SJSA1 (cell line): ENCODE measurements at places on chromosomes 3 and 15. TPM values are rescaled to one million over a fixed set of nuclear protein-coding genes. Genes with fewer than 3 reads are reported as not detected.

The LSAMP gene
- not detected in 2 replicates for total RNA-seq

- no peak for DNase-seq
- peaks cover 93% of the 10 kb centered on the region for H3K36me3 ChIP-seq
- no peaks in the 10 kb centered on the region for H3K27me3 ChIP-seq
- no peak overlapping the region for H3K4me3 ChIP-seq
- no peaks in the 10 kb centered on the region; the same call in 1 of the 2 replicates for H3K4me1 ChIP-seq
Measured at GRCh38 chr3:152419748-152420147, 151.0 kb downstream of the MBNL1 start.

DNA sequence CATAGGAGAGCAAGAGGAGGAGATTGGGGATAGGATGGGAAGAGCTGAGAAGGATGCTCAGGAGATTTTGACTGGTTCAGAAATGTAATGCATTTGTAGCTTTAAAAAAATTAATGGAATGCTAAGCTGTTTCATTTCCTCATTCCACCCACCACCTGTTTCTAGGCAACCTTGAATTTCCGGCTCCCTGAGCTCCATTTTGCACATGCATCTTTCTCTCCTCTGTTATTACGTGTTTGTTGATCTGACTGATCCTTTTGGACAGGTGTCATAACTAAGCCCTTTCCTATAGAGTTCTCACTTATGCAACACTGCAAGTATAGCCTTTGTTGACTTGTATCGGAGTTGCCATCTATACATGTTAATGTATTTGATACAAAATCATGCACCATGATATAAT lies 4.3 kb downstream of the TMPRSS7 start:
- no peak for DNase-seq
- H3K27me3 ChIP-seq = no peaks in the 10 kb centered on the region
- no peaks in the 10 kb centered on the region for H3K36me3 ChIP-seq
- peaks cover 1% of the 10 kb centered on the region; the same call in 1 of the 2 replicates for H3K4me1 ChIP-seq
- H3K4me3 ChIP-seq = no peak overlapping the region

GRCh38 chr3:125647318-125648014 lies 52.2 kb upstream of the OSBPL11 start:
- H3K27ac ChIP-seq = no peak overlapping the region
- H3K36me3 ChIP-seq = no peaks in the 10 kb centered on the region

DNA sequence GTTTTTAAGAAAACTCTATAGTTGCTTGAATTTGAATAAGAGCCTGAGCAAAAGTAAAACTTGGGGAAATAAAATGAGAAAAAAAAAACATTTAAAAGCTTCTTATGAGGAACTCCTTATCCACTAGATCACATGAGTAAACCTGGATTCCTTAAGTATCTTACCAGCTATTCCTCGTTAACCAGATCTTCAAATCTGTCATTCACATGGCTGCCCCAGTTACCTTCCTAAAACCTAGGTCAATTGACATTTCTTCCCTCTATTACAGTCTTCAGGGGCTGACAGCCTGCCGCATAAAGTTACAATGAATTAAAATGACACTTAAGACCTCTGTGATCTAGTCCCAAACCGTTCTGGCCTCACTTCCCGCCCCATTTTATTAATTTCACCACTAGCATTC lies 583.6 kb downstream of the NR2F2 start:
- H3K4me1 ChIP-seq = no peaks in the 10 kb centered on the region
- no peaks in the 10 kb centered on the region for H3K27me3 ChIP-seq
- H3K4me3 ChIP-seq = no peak overlapping the region
- H3K27ac ChIP-seq = no peak overlapping the region
- DNase-seq = no peak

- no peak for DNase-seq
- H3K27me3 ChIP-seq = no peaks in the 10 kb centered on the region
- H3K36me3 ChIP-seq = no peaks in the 10 kb centered on the region
- no peak overlapping the region for H3K4me3 ChIP-seq
- H3K27ac ChIP-seq = no peak overlapping the region
Measured at GRCh38 chr3:65619451-65619881, 419.3 kb downstream of the MAGI1 start.

DNA sequence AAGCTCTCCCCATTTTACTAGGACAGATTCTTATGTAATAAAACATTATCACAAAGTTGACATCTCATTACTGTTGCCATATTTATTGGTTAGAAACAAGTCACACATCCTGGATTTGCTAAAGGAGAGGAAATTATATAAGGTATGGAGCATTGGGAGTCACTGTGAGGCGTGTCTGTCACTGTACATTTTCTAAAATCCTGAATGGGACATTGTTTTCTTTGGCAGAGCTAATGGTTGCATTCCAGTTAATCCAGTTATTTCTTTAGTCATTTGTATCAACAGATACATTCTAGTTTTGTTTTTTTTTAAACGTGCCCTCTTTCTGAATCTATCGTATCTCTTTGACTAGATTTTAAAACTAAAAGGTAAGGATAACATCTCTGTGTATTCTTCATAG lies 70.2 kb upstream of the MITF start:
- no peaks in the 10 kb centered on the region for H3K27me3 ChIP-seq
- DNase-seq = no peak
- no peaks in the 10 kb centered on the region for H3K36me3 ChIP-seq
- H3K27ac ChIP-seq = no peak overlapping the region

DNA sequence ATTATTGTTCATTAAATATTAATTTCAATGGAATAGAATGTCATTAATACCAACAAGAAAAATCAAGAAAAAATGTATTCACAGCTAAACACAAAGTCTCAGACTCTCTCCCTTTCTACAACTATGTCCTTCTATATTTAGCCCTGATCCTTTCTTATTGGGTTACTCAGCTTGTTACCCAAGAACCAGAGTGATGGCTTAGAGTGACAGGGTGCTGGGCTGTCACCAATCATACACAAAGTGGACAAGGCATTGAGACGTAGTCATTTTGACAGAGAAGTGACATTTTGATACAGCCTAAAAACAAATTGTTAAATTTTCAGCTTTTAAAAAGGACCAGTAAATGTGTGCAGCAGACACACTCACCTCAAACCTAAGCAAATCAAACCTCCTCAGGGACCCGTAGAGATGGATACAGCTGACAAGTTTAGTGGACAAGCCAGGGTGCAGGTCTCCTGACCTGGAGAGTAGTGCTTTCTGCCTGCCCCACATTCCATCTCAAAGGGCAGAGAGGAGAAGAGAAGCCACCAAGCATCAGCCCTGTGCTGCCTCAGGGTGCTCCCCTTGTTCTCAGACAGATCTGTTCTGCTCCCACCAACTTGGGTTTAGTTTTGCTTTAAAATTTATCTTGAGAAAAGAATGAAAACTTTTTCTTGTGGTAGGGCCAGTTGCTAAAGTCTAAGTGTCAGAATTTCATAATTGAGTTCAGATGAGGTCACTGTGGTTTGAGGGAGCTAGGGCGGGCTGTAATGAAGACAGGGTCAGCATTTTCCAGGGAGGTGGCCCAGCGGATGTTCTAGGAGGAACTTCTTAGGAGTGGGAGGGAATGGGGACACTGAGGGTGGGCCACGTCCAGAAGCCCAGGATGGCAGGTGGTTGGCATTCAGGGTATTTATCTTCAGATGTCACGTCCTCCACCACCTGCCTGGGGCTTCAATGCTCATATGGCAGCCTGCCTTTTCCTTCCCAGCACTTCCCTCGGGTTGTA lies 136.5 kb upstream of the TBL1XR1 start:
- no peak overlapping the region for H3K27ac ChIP-seq
- H3K36me3 ChIP-seq = no peaks in the 10 kb centered on the region
- H3K4me3 ChIP-seq = no peak overlapping the region
- no peaks in the 10 kb centered on the region for H3K27me3 ChIP-seq
- H3K4me1 ChIP-seq = peaks cover 12% of the 10 kb centered on the region

DNA sequence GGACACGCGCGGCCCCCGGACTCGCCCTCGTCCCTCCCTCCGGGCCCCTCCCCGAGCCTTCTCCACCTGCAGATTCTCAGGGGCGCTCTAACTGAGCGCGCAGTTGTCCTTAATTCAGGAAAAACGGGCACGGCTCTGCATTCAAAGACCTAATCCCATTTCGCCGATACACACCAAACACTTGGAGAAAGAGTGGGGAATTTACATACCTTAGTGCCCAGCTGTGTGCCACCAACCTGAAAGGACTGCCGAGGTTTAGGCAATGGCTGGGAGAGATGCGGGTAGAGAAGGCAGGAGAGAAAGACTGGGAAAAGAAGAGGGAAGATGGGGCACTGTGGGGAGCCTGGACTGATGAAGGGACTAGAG lies 21.8 kb downstream of the IGDCC3 start:
- no peaks in the 10 kb centered on the region for H3K4me1 ChIP-seq
- H3K27ac ChIP-seq = no peak overlapping the region
- DNase-seq = no peak

- peaks cover 20% of the 10 kb centered on the region for H3K4me1 ChIP-seq
- H3K4me3 ChIP-seq = no peak overlapping the region
- H3K27me3 ChIP-seq = no peaks in the 10 kb centered on the region
- H3K27ac ChIP-seq = no peak overlapping the region
Measured at GRCh38 chr3:64491843-64492242, 196.0 kb downstream of the ADAMTS9 start.

The LRIG1 gene
- total RNA-seq = 12.7 and 16.0 TPM in 2 replicates

The ALDH1A2 gene
- total RNA-seq = not detected in 2 replicates

GRCh38 chr3:97713634-97714033 lies 50.9 kb upstream of the ARL6 start:
- no peaks in the 10 kb centered on the region for H3K4me1 ChIP-seq
- H3K27ac ChIP-seq = no peak overlapping the region
- H3K27me3 ChIP-seq = no peaks in the 10 kb centered on the region
- no peak for DNase-seq

- DNase-seq = no peak
- peaks cover 70% of the 10 kb centered on the region for H3K4me1 ChIP-seq
- no peak overlapping the region for H3K27ac ChIP-seq
- H3K4me3 ChIP-seq = no peak overlapping the region
- no peaks in the 10 kb centered on the region for H3K27me3 ChIP-seq
Measured at GRCh38 chr15:67114846-67115585, 49.6 kb downstream of the SMAD3 start.

The COX5A gene
- total RNA-seq = 66.8 and 78.8 TPM in 2 replicates

- no peaks in the 10 kb centered on the region for H3K27me3 ChIP-seq
- no peaks in the 10 kb centered on the region for H3K36me3 ChIP-seq
- H3K4me3 ChIP-seq = no peak overlapping the region
Measured at GRCh38 chr3:187571701-187572100, 98.5 kb downstream of the SST start.

GRCh38 chr3:186044427-186044826 lies 64.5 kb downstream of the ETV5 start:
- no peak overlapping the region for H3K4me3 ChIP-seq
- H3K27me3 ChIP-seq = 0 out of 2 replicates have a peak, but pooled peaks cover 4% of the 10 kb centered on the region
- peaks cover 13% of the 10 kb centered on the region for H3K4me1 ChIP-seq
- no peak for DNase-seq
- H3K27ac ChIP-seq = no peak overlapping the region

The FOXP1 gene
- 22.1 and 26.9 TPM in 2 replicates for total RNA-seq

DNA sequence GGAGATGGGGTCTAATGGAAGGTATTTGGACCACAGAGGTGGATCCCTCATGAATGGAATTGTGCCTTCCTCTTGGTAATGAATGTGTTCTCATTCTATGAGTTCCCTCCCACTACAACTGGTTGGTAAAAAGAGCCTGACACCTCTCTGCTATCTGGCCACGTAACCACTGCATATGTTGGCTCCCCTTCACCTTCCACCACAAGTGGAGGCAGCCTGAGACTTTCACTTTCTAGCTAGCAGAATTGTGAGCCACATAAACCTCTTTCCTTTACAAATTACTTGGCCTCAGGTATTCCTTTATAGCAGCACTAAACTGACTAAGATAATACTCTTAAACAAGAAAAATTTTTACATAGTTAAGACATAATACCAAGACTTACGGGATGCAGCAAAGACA lies 155.3 kb downstream of the NR1I2 start:
- H3K4me1 ChIP-seq = no peaks in the 10 kb centered on the region
- H3K27me3 ChIP-seq = no peaks in the 10 kb centered on the region
- DNase-seq = no peak

The PLSCR5 gene
- total RNA-seq = not detected in 2 replicates

The KLF15 gene
- total RNA-seq = 0.03 and 0.50 TPM in 2 replicates

DNA sequence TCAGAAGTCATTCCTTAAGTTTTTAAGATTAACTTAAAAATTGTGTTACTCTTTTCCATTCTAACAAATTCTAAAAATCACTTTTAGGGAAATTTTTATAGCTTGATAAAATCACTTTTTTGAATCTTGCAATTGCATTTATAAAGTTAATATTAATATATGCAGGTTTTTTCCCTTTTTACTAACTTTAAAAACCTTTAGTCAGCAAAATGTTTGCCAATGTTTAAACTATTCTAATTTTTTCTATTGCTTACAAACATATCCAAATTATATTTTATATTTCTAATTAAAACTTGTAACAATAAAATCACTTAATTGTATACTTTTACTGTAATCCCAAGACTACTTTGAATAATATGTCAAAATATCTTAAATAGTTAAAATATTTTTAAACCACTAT lies 839.4 kb downstream of the TBL1XR1 start:
- no peaks in the 10 kb centered on the region for H3K27me3 ChIP-seq
- no peaks in the 10 kb centered on the region for H3K4me1 ChIP-seq
- no peak for DNase-seq
- H3K36me3 ChIP-seq = no peaks in the 10 kb centered on the region
- no peak overlapping the region for H3K4me3 ChIP-seq

DNA sequence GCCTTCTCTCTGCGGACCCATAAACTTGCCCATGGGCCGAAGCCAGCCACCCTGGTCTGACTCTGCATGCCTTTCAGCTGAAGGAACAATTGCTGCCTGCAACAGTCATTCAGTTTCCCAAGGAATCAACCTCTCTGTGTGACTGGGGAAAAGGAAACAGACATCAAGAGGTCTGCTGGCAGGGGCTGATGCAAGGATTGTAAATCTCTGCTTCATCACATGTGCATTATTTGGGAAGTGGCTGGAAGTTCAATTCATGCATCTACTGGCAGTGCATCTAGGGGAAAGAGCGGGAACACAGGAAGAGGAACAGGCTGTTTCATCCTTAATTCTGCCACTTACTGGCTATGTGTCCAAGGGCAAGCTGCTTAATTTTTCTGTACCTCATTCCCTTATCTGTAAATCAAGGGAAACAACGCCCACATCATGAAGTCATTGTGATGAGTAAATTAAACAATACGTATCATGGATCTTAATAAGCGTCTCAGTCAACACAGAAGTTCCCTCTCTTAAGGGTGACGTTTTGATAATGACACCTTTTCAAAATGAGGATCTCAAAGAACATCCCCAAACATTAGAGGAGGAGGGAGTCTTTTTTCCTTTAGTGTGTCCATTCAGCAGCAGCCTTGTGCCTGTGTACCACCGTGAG lies 17.4 kb upstream of the ADPGK start:
- H3K27me3 ChIP-seq = no peaks in the 10 kb centered on the region
- no peaks in the 10 kb centered on the region for H3K36me3 ChIP-seq
- H3K4me3 ChIP-seq = no peak overlapping the region
- peaks cover 18% of the 10 kb centered on the region for H3K4me1 ChIP-seq
- DNase-seq = no peak
- no peak overlapping the region for H3K27ac ChIP-seq
